Effector memory CD8-positive, alpha-beta T cell (primary cell): ENCODE measurements at places on chromosomes 4 and X.

DNA sequence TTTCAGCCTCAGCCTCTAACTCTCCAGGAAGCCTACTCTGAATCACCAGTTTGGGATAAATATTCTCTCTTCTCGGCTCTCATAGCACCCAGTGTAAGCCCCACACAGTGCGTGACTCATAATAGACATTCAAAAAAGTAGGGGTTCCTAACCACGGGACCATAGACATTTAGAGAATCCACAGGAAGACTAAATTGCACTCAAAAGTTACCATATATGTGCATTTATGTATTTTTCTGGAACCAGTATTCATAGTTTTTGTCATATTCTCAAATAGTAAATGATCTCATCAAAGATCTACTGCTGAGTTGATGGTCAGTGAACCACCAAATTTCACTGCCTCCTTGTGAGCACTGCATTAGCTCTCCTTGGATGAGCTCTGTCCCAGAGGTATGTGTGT is 625.7 kb downstream of the SMARCA1 start:
- no peak for DNase-seq

DNA sequence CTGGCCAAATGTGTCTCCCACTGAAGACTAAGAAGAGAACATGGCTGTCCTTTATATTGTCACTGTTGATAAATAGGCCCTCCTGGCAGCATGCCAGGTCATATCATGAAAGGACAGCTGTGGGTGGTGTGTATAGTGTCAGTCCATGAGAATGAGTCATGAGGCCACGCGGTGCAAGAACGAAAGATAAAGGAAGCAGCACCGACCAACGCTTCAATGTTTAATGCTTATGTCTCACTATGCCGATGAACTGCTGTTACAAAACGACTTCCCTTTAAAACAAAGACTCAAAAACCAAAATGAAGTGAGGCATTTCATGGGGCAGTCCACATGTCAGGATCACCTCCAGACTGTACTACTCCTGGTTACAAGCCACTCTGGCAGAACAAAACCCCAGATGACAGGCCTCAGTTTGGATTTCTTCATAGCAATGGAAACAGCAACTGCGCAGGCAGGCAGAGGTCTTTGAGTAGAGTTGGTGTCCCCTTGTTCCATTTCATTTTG is 5.2 kb upstream of the TCEANC start:
- peak; percentile 43 for DNase-seq

GRCh38 chr4:20724915-20725314 is 24.7 kb downstream of the PACRGL start:
- DNase-seq: no peak

DNA sequence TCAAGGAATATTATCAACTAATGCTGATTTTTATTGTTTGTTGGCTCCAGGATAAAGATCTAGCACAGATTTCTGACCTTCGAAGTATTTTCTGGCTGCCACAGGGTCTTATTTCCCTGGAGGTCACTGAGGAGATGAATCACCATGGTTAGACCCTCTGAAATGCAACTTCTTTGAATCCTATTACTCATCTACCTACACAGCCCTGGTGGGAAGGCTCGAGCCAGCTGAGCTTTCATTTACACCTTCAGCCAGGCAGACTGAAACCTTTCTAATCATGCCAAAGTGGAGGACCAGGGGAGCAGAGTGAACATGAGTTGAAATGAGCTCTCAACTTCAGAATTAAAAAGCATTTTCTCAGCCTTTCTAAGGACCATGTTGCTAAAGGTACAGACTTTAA is 130.5 kb downstream of the SMIM20 start:
- no peak for DNase-seq

DNA sequence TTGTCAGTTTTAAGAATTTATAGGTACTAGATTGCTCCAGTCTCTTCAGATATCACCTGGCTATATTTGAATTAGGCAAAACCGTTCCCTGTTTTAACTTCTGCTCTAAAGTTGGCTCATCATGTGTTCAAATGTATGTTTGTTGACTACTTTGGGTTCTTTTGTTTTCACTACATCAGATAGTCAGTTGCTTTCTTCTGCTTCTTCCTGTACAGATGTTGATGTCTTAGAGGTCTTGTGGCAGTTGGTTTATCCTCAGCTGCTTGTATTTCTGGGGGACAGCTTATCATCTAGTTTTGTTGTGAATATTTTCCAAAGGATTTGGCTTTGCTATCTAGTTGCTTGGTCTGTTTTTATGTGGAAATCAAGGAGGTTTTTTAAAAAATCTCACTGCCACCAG is 28.0 kb downstream of the TBC1D19 start:
- no peak for DNase-seq

- DNase-seq: no peak
Observed at GRCh38 chr4:105637408-105638176, 70.9 kb downstream of the INTS12 start.

GRCh38 chrX:118523920-118524319 is 28.3 kb downstream of the DOCK11 start:
- peak; percentile 35 for DNase-seq
